ENCODE measurements at places on chromosomes 12 and 14. TPM values are rescaled to one million over a fixed set of nuclear protein-coding genes. Genes with fewer than 3 reads are reported as not detected.

DNA sequence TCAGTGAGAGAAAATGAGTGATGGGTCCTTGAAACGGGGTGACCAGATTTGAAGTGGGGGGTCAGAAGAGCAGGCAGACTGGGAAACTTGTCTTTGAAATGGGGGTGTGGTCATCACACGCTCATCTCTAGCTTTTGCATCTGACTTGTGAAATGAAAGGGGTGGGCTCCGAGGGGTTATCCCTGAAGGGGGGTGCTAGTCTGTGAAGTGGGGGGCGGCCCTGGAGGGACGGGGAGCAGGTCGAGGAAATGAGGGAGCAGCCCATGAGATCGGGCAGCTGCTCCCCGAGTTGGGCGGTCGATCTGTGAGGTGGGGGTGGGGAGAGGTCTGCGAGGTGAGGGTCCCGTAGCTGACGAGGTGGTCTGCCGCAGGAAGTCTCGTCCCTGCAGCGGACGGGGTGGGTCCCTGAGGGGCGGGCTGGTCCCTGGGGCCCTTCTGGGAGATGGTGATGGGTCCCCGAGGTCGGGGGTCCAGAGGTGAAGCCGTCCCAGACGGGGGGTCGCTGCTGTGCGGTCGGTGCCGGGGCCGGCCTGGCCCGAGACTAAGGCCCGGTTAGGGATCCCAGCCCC, 542 bp downstream of the PXN start:
- H3K36me3 ChIP-seq: no peaks in the 10 kb centered on the region
- H3K4me3 ChIP-seq: peak overlapping the region; percentile 78
- H3K27me3 ChIP-seq: no peaks in the 10 kb centered on the region
- H3K27ac ChIP-seq: peak overlapping the region; percentile 79
- peak; percentile 31 for DNase-seq

GRCh38 chr12:60394665-60395064, 798.8 kb downstream of the SLC16A7 start:
- no peaks in the 10 kb centered on the region for H3K36me3 ChIP-seq
- no peak for DNase-seq
- no peak overlapping the region for H3K4me3 ChIP-seq
- no peaks in the 10 kb centered on the region for H3K4me1 ChIP-seq

DNA sequence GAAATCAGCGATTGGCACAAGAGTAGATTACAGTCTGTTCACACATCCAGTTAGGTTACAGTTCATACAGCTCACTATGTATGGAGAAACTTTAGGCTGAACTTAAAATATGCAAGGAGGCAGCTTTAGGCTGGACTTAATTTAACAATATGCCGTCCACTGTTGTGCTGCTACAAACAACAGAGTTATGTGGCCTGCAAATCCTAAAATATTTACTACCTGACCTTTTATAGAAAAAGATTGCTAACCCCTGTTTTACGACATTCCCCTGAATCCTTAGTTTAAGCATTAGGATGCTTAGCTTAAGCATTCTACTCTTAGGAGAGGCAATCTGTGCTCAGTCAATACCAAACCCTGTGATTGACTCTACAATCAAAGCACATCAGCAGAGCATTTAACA, 50.9 kb downstream of the DAO start:
- H3K4me1 ChIP-seq: peaks cover 2% of the 10 kb centered on the region
- no peak overlapping the region for H3K27ac ChIP-seq
- H3K27me3 ChIP-seq: no peaks in the 10 kb centered on the region
- H3K4me3 ChIP-seq: no peak overlapping the region
- H3K36me3 ChIP-seq: no peaks in the 10 kb centered on the region

GRCh38 chr14:93994919-93995682, 2.0 kb upstream of the CCDC197 start:
- peak; percentile 84 for DNase-seq
- H3K4me1 ChIP-seq: peaks cover 34% of the 10 kb centered on the region
- H3K4me3 ChIP-seq: no peak overlapping the region
- peaks cover 2% of the 10 kb centered on the region for H3K27me3 ChIP-seq
- H3K27ac ChIP-seq: peak overlapping the region; percentile 71

The INSM2 gene
- total RNA-seq: not detected

DNA sequence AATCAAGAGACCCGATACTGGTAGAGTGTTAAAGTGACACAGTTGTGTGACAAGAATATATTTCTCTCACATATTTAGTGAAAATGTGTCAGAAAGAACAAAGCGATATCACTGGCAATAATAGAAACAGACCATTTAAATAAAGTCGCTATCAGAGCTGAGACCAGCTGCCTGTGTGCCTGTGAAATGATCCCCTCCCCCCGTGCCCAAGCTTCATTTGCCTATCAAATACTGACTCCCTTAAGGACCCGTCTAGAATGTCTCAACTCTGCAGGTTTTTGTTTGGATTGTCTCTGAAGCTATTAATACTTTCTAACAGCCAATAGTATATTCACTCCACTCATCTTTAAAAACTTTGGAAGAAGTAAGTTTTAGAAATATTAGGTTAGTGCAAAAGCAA, 98.9 kb downstream of the EGLN3 start:
- H3K27ac ChIP-seq: no peak overlapping the region
- no peaks in the 10 kb centered on the region for H3K4me1 ChIP-seq
- no peaks in the 10 kb centered on the region for H3K27me3 ChIP-seq
- H3K4me3 ChIP-seq: no peak overlapping the region

The TMEM263 gene
- total RNA-seq: 43.5 TPM

- peaks cover 26% of the 10 kb centered on the region for H3K4me1 ChIP-seq
- H3K27ac ChIP-seq: no peak overlapping the region
- H3K36me3 ChIP-seq: peaks cover 67% of the 10 kb centered on the region
- H3K4me3 ChIP-seq: no peak overlapping the region
Observed at GRCh38 chr14:105425823-105426247, 6.2 kb downstream of the MTA1 start.

The HOXC11 gene
- total RNA-seq: not detected

- no peak overlapping the region for H3K27ac ChIP-seq
- no peak overlapping the region for H3K4me3 ChIP-seq
- H3K27me3 ChIP-seq: peaks cover 22% of the 10 kb centered on the region
- DNase-seq: no peak
Observed at GRCh38 chr14:64841121-64841651, 38.5 kb downstream of the SPTB start.

DNA sequence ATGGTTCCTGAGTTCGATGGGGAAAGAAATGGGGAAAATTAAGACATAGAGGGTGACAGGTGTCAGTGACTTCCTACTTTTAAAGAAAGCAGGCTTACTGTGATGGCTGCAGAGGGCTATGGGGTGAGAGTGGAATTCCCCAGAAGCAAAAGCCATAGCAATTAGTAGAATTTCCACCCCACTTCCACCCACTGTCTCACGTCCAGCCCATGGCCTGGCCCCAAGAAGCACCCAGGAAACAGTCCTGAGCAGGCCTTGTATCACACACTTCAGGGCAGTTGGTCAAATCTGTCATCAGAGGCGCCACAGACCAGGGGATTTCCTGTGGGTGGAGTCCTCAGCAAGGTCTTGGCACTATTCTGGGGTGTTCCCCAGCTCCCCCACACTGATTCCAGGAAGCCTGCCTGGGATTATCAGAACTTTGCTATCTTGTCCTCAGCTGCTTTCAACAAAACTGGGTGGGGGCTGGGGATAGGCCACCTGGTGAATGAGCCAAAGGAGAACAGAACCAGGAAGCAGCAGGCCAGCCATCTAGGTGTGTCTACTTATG, 120.1 kb upstream of the CCND2 start:
- H3K36me3 ChIP-seq: peaks cover 8% of the 10 kb centered on the region
- peak overlapping the region; percentile 22 for H3K4me3 ChIP-seq
- DNase-seq: peak; percentile 96
- no peaks in the 10 kb centered on the region for H3K27me3 ChIP-seq
- H3K27ac ChIP-seq: peak overlapping the region; percentile 92

DNA sequence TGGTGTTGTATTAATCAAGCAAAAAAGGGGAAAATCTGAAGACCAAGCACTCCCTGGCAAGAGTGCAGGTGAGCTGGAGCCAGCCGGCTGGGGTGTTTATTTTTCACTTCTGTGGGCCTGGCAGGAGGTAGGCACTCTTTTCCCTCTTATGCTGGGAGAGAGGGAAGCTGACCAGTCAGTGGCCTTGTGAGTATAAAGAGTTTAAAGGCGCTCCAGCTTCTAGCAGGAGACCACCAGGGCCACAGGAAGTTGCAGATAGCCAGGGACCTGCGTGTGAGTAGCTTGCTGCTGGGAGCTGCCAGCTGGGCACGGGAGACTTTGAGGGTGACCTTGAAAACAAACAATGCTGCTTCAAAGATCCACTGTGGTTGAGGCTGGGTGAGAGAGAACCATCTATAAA, 217.4 kb upstream of the PWP1 start:
- H3K27me3 ChIP-seq: no peaks in the 10 kb centered on the region
- H3K4me1 ChIP-seq: peaks cover 29% of the 10 kb centered on the region
- H3K36me3 ChIP-seq: no peaks in the 10 kb centered on the region
- H3K27ac ChIP-seq: no peak overlapping the region
- H3K4me3 ChIP-seq: no peak overlapping the region

GRCh38 chr12:106160915-106161314, 22.2 kb upstream of the NUAK1 start:
- DNase-seq: no peak
- no peaks in the 10 kb centered on the region for H3K4me1 ChIP-seq
- H3K4me3 ChIP-seq: no peak overlapping the region
- peaks cover 32% of the 10 kb centered on the region for H3K27me3 ChIP-seq

GRCh38 chr12:47023311-47023710, 56.1 kb upstream of the PCED1B start:
- DNase-seq: no peak
- H3K4me1 ChIP-seq: peaks cover 4% of the 10 kb centered on the region
- no peak overlapping the region for H3K4me3 ChIP-seq
- H3K36me3 ChIP-seq: no peaks in the 10 kb centered on the region
- no peak overlapping the region for H3K27ac ChIP-seq

The PDE3A gene
- total RNA-seq: not detected

The IKZF4 gene
- total RNA-seq: 20.8 TPM

DNA sequence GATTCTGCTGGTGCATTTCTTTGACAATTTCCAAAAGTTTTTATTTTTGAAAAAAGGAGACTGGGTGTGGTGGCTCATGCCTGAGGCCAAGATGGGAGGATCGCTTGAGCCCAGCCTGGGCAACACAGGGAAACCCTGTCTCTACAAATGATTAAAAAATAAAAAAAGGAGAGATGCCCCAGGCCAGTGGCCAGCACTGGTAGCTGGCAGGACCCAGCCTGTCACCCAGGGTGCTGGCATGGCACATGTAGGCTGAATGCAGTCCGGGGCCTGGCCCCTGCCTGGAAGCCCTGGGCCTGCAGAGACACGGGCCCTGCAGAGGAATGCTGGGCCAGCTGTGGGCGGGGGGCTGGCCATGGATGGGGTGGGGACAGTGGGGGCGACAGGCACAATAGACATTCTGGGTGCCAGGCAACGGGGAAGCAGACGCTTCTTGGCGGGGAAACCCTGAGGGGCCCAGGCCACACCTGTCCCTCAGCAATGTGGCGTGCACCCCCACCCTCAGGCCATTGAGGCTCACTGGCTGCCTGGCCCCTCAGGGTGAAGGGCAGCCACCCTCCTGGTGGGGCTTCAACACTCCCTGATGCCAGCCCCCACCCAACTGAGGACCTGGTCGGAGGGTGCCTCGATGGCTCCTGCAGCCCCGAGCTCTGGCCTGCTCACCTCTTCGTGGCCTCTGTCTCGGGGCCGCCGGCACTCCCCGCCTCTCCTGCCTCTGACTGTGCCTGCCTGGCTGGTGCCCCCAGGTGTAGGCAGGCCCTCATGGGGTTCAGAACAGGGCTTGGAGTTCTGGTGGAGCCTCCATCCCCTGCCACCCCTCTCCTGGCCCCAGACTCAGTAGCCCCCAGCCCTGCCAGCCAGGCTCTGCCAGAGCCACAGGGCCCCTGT, 12.1 kb downstream of the TRMT61A start:
- no peaks in the 10 kb centered on the region for H3K4me1 ChIP-seq
- no peaks in the 10 kb centered on the region for H3K27me3 ChIP-seq
- H3K36me3 ChIP-seq: peaks cover 3% of the 10 kb centered on the region
- H3K27ac ChIP-seq: no peak overlapping the region
- no peak for DNase-seq

DNA sequence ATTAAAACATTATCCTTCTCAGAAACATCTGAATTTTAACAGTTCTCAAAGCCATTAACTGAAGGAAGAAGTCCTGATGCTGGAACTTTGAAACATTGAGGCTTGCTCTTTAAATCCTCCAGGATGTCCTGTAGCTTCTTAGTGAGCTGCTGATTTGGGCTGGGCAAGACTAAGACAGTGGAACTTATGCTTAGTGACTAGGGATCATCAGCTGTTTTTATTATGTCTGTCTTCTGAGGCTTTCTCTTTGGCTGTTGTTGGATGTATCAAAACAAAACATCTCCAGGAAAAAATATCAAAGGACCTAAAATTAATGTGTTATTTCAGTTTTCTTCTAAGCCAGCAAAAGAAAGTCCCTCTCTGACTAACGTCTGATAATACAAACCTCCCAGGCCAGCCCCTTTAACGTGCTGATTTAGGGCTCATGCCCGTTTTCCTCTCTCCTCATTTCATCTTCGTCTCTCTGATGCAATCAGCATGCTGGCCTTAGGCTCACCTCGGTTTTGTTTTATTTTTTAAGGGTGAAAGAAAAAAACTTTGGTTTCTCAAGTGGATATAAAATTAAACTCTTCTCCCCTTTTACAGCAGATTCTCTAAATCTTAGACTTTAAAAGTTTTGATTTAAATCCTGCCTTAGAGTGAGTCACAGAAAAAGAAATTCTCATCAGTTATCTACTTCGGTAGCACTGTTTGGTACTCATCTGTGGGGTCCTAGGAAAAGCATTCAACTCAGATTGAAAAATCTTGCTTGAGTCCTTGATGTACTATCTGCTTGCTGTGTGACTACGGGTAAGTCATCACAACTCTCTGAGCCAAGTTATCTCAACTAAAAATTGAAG, 106.2 kb upstream of the CCDC91 start:
- no peak overlapping the region for H3K4me3 ChIP-seq
- H3K27ac ChIP-seq: no peak overlapping the region
- no peaks in the 10 kb centered on the region for H3K36me3 ChIP-seq
- DNase-seq: no peak
- peaks cover 15% of the 10 kb centered on the region for H3K27me3 ChIP-seq

- H3K4me1 ChIP-seq: no peaks in the 10 kb centered on the region
- no peak for DNase-seq
- peaks cover 6% of the 10 kb centered on the region for H3K27me3 ChIP-seq
Observed at GRCh38 chr14:81625343-81625742, 91.7 kb upstream of the SEL1L start.

DNA sequence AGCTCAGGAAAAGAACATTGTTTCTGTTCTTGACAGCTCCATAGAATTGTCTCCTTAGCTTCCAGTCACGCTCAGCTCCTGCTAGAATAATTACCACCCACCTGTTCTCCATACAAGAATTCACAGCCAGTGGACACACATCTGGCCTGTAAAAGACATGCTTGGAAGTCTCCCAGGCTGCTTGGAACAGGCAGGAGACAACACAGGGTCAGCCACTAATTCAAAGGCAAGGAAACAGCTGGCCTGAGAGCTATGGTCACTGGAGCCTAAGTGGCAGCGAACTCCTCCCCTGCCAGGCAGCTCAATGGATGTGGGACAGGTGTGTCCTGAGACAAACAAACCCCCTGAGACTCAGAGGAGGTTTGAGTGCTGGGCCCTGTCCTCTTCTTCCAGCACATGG, 22.9 kb upstream of the LTBP2 start:
- no peaks in the 10 kb centered on the region for H3K4me1 ChIP-seq
- H3K36me3 ChIP-seq: no peaks in the 10 kb centered on the region
- H3K27ac ChIP-seq: no peak overlapping the region
- no peak overlapping the region for H3K4me3 ChIP-seq
- DNase-seq: no peak

The MMP19 gene
- total RNA-seq: not detected

- no peak overlapping the region for H3K4me3 ChIP-seq
- H3K36me3 ChIP-seq: peaks cover 24% of the 10 kb centered on the region
- no peaks in the 10 kb centered on the region for H3K4me1 ChIP-seq
Observed at GRCh38 chr14:34582117-34582680, 42.7 kb upstream of the EAPP start.
